ENCODE measurements at places on chromosomes 7 and 10. TPM values are rescaled to one million over a fixed set of nuclear protein-coding genes. Genes with fewer than 3 reads are reported as not detected.

DNA sequence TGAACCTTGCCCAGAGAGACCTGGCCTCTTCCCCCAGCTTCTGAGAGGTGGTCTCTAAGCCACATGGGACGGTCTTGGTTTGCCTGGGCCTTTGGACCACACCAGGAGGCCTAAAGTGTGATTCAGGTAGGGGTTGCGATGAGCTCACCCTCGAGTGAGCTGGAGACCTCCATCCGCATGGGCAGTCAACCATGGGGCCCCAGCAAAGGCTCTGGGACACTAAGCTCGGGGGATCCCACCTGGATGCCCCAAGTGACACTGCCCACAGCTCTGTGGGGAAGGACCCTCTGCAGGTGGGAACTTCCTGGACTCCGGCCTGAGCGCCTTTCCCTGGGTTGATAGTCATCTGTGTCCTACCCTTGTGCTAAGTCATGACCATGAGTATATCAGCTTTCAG, 57.1 kb upstream of the FAM20C start:
- H3K27me3 ChIP-seq = no peaks in the 10 kb centered on the region
- H3K4me1 ChIP-seq = no peaks in the 10 kb centered on the region
- H3K27ac ChIP-seq = no peak overlapping the region
- H3K36me3 ChIP-seq = no peaks in the 10 kb centered on the region

DNA sequence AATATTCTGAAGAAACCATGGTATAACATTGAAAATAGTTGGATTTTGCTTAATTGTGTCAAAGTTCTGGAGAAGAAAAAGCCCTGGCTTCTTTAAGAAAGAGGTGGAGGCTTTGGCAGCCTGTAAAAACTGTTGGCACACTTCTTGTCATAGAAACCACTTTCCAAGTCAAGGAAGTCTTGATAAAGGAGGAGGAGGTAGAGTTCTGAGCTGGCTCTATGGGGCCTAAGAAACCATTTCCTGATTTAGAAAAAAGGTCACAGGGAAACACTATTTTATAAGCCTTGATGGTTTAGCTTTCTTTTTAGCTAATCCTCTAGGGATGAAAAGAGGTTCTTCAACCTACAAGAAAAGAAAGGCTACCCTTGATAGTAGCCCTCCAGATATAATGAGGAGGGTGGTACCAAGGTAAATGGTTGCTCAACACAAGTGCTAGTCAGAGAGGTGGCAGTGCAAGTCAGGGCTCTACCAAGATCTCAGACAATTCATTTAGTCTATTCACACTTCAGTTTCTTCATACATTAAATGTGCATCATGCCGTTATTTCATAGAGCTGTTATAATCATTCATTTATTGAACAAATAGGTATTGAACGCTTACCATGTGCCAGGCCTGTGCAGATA, 346.9 kb downstream of the RNLS start:
- no peaks in the 10 kb centered on the region for H3K36me3 ChIP-seq
- no peaks in the 10 kb centered on the region for H3K4me1 ChIP-seq
- no peak overlapping the region for H3K4me3 ChIP-seq
- H3K27ac ChIP-seq = no peak overlapping the region
- H3K27me3 ChIP-seq = no peaks in the 10 kb centered on the region

DNA sequence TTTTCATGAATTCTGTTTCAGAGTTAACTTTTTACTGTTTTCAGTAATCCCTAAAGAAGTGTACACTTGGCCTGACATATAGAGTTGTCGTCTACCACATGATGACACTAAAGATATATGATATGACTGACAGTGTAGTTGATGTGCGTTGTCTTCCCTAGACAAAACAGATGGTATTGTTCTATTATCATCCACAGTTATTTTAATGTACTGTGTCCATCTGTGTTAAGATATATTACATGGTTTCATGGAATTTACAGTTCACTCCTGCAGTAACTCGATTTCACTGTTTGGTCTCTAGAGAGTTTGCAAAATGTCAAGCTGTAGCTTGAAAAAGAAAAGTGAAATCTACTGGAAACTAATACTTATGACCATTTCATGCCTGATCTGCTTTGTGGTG, 18.1 kb downstream of the FOXP2 start:
- H3K4me1 ChIP-seq = no peaks in the 10 kb centered on the region
- no peaks in the 10 kb centered on the region for H3K27me3 ChIP-seq
- H3K4me3 ChIP-seq = no peak overlapping the region
- DNase-seq = no peak
- H3K27ac ChIP-seq = no peak overlapping the region
- H3K36me3 ChIP-seq = no peaks in the 10 kb centered on the region

The WDR86 gene
- 4.4 TPM for total RNA-seq

GRCh38 chr7:68684246-68684839, 913.9 kb upstream of the AUTS2 start:
- no peaks in the 10 kb centered on the region for H3K36me3 ChIP-seq
- no peak overlapping the region for H3K27ac ChIP-seq
- H3K4me1 ChIP-seq = no peaks in the 10 kb centered on the region
- H3K4me3 ChIP-seq = no peak overlapping the region
- DNase-seq = no peak

- H3K4me3 ChIP-seq = no peak overlapping the region
- H3K4me1 ChIP-seq = no peaks in the 10 kb centered on the region
- DNase-seq = no peak
These were observed 7.2 kb upstream of the LAMTOR4 start for GRCh38 chr7:100141555-100141949.
